ENCODE measurements at places on chromosomes 6 and 20.
A peak's percentile ranks its signal among the peaks of the same experiment; 100 is the strongest.

DNA sequence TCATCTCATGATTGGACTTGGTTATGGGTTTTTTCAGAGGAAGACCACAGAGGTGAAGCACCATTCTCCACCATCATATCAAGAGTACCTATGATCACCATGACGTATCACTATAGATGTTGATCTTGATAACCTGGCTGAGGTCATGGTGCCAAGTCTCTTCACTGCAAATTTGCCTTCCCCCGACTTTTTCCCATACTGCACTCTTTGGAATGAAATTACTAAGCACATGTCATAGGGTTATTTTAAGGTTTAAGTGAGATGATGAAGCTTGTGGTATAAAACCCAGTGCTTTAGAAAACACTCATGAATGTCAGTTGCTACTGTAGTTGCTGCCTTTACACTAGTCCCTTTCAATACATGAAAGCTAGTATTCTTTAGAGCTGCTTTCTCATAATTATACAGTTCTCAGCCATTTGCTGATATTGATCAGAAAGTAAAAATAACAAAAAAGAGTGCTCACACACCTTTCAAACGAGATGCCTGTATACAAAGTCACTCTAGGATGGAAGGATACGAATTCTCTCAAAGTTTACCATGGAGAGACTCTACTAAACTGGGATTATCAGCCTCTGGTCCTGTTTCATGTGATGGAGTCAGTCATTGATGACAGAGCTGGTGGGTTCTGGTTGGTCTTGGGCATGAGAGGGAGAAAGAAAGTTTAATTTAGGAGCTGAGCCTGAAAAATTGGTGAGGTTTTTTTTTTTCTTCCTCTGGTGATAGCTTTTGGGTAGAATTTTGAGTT lies 228.1 kb downstream of the PRL start:
- no peak for DNase-seq

DNA sequence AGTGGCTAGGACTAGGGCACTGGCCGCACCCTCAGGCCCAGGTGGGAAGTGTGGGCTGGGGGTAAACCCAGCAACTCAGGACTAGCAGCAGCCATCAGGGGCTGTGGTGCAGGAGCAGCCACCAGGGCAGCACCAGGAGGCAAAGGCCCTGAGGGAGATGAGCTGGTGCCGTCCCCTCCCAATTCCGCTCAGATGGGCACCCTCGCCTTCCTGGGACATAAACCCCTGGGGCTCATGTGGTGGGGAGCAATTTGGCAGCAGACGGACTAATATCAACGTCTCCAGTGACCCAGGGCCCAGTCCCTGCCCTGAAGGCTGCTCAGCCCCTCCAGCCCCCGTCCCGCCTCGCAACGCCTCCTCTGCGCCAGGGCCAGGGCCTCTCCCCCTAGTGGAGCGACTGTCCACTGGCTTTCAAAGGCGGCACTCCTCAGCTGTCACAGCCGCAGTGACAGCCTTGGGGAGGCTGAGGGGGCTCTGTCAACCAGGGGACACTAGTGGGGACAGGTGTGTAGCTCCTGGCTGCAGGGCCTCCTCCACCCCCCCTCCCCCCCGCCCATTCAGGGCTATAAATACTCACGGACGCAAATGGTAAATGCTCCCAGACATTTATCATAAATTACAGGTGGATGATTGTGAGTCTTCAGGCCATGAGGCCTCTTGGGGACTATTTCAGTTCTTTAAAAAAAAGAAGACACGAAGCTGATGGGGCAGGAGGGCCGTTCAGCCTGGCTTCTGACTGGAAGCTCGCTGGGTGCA lies 349.9 kb downstream of the ZFAND3 start:
- no peak for DNase-seq

DNA sequence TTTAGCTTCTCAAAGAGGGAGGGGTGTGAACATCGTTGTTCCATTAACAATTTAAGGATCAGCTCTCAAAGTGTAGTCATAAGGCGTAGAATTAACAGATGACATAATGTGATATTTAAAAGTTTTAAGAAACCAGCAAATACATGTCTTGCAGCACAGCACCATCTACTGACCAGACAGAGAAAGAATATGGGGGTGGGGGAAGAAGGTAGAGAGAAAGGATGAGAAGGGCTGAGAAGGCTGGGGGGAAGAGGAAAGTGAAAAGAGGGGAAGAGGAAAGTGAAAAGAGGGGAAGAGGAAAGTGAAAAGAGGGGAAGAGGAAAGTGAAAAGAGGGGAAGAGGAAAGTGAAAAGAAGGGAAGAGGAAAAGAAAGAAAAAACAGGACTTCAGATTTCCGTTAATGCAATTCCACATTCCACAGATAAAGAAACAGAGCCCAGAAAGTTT lies 80.9 kb downstream of the HAO1 start:
- peak; percentile 12 for DNase-seq

- DNase-seq: no peak
Measured at GRCh38 chr6:166760288-166760687, 133.2 kb upstream of the RPS6KA2 start.

DNA sequence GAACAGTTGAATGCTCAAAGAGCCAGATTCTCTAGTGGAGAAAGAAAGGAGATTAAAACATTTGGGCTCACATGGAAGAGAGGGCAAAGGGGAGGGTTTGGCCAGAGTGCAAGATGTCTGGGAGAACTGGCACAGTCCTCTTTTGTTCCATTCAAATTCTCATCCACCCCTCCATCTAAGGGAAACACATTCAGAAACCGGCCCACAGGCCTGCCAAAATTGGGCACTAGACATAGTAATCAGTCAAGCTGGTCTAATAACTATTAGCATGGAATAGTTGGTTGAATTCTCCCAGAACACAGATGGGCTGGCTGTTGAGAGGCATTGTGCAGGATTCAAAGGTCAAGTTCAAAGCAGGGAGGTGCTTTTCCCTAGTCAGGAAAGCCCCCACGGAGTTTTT lies 341.4 kb upstream of the IRAK1BP1 start:
- no peak for DNase-seq

- DNase-seq: no peak
Measured at GRCh38 chr6:123997223-123997622, 193.6 kb downstream of the NKAIN2 start.

- no peak for DNase-seq
Measured at GRCh38 chr6:85130743-85131142, 319.1 kb upstream of the NT5E start.

GRCh38 chr6:35019171-35019570 lies 122.0 kb downstream of the TCP11 start:
- no peak for DNase-seq

DNA sequence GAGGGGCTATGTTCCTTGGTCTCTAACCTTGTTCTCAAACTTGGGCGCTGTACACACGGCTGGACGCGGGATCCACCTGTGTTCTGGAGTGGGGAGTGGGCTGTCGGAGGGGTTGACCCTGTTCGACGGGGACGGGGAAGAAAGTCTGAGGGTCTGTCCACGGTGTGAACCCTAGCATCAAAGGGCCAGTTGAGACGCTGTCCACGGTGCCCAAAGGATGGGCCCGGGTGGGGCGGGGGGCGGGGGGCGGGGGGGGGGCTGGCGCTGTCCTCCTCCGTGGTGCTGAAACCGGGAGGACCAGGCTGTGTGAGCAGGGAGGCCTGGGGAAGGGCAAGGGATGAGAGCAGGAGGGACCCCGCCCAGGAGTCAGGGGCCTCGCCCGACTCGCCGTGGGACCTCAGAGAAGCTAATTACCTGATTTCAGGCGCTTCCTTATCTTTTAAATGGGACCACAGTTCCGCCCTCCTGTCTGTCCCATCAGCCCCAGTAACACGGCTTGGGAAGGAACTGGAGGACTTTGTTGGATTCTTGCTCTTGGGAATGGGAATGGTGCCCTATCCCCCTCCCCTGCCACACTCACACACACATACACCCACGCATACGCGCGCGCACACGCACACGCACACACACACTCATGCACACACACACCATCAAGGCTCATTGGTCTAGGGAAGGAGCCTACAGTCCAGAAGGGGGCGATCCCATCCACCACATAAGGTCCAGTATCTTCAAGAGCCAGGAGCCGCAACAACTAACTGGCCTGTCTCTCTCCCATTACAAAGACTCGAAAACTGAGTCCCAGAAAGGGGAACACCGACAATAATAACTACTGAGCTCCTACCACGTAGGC lies 1.0 kb upstream of the VSTM2L start:
- DNase-seq: peak; percentile 59

DNA sequence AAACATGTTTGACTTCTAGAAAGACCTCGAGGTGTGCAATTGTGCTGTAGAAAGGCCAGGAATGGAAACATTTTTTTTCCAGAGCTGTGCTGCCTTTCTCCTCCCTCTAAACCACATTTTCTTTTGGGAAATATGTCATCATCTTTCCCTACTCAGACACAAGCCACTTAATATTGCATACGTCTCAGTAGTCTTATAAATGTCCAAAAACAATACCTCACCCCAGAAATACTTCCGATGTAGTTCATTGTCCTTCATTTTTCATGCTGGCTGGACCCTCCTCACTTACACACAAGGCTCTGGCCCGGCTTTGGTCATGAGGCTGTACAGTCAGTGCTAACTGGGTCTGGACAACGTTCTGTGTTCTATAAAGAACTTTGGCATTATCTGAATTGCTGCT lies 126.4 kb downstream of the SCML4 start:
- no peak for DNase-seq

DNA sequence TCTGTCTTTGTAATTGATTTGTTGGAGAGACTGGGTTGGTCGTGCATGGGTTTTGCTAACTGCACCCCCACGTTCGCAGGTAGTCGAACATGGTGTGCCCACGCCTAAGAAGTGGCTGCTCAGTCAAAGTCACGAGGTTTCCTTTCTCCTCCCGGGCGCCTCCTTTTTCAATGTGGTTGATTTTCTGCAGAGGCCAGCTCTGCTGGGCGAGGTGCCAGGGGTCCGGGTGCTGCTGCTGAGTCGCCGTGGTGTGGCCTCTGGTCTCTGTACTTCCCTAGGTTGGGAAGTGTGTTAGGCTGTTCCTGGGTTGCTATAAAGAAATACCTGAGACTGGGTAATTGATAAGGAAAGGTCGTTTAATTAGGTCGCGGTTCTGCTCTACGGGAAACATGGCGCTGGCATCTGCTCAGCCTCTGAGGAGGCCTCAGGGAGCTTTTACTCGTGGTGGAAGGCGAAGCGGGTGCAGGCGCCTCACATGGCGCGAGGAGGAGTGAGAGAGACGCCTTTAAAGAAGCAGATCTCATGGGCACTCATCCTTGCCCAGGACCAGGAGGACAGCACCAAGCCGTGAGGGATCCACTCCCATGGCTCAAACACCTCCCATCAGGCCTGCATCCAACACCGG lies 14.1 kb downstream of the OSBPL2 start:
- DNase-seq: no peak

GRCh38 chr6:45566882-45567281 lies 189.1 kb upstream of the SUPT3H start:
- no peak for DNase-seq

GRCh38 chr6:24255676-24256075 lies 102.2 kb downstream of the DCDC2 start:
- no peak for DNase-seq

GRCh38 chr20:36917943-36918342 lies 33.6 kb downstream of the SAMHD1 start:
- DNase-seq: no peak

GRCh38 chr20:35603695-35604448 lies 11.8 kb upstream of the SPAG4 start:
- no peak for DNase-seq

GRCh38 chr20:20454850-20455627 lies 87.1 kb downstream of the INSM1 start:
- DNase-seq: no peak

GRCh38 chr6:113997116-113997515 lies 26.2 kb upstream of the HDAC2 start:
- DNase-seq: no peak

DNA sequence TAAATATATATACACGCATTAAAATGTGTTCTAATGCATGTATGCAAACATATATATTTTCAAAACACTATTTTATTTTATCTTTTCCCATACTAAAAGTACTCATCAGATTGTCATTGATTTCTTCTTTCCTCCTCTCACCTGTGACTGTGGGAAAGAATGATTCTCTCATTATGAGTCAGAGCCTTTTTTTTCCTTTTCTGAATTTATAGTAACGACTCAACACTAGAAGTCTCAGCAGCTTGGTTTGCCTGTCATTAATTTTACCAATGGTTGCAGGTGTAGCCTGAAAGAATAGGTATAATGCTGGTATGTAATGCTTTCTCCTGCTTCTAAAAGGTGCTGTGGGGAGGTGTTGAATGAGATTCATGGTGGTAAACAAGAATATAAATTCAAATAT lies 328.7 kb downstream of the UTRN start:
- DNase-seq: no peak

DNA sequence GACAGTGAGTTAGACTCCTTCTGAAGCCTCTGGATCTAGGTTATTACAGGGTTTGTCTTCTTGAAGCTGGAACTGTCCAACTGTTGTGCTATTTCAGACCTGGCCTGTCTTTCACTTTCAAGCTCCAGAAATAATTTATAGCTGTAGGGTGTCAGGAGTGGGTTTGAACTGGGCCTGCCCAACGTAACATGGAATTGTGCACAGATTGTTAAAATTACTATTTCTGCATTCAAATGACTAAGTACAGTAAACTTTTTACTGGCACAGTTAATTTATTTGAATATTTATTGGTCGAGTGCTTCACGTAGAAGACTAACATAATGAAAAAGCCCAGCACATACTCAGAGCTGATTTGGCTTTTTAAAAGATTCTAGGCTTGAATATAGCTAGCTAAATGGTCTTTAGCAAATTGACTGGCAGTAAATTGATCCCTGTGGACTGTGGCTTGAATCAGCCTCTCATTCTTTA lies 74.3 kb downstream of the ARID1B start:
- no peak for DNase-seq

DNA sequence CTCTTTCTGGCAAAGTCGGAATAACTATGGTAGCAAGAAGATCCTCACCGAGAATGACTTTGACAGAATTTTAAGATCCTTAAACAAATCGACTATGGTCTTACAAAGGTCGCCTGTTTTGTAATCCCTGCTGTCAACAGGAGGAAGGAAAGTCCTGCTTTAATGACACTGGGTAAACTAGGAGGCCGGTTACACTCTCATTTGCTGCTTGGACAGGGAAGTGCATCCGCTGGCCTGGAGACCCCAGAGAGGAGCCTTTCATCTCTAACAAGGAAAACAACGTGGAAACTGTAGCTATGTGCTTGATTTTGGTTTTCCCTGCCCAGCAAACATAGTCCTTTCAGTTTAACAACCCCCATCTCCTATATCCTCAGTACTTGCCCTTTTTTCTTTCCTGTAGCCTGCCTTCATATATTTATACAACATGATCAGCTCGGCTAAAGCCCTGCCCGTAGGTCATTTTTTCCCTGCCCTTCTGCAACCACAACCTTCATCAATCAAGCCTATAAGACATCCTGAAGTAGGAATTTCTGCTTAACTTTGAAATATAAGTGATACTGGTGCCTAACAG lies 97.2 kb upstream of the RIN2 start:
- peak; percentile 8 for DNase-seq
